B cell (primary cell): ENCODE measurements at places on chromosomes 4 and X. TPM values are rescaled to one million over a fixed set of nuclear protein-coding genes. Genes with fewer than 3 reads are reported as not detected.

Gene AMOT
- 0.91 and 1.2 TPM in 2 replicates for polyA plus RNA-seq

DNA sequence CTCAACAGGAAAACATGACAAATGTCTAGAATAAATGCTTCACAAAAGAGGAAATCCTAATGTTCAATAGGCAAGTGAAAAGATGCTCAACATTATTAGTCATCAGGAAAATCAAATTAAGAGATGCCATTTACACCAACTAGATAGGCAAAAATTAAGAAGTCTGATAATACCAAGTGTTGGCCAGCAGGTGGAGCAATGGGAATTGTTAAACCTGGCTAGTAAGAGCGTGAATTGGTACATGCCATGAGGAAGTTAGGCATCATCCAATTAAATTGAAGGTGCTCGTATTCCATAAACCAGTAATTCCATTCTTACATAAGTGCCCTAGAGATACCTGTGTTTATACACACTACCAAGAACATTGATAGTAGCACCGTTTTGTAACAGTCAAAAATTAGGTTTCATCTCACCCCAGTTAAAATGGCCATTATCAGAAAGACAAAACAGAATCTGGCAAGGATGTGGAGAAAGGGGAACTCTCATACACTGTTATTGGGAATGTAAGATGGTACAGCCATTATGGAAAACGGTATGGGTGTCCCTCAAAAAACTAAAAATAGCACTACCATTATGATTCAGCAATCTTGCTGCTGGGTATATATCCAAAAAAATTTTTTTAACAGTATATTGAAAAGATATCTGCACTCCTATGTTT, 14.0 kb upstream of the ZCCHC18 start:
- no peak overlapping the region for H3K27ac ChIP-seq
- H3K4me1 ChIP-seq, result no peaks in the 10 kb centered on the region
- no peak overlapping the region for H3K4me3 ChIP-seq
- no peaks in the 10 kb centered on the region for H3K36me3 ChIP-seq

- H3K27me3 ChIP-seq, result no peaks in the 10 kb centered on the region
- H3K4me3 ChIP-seq, result no peak overlapping the region
- no peak overlapping the region for H3K27ac ChIP-seq
- no peak for DNase-seq
These were observed 10.1 kb downstream of the SORCS2 start for GRCh38 chr4:7202411-7202810.

GRCh38 chrX:121570072-121570841, 522.8 kb downstream of the GLUD2 start:
- DNase-seq, result no peak
- H3K4me3 ChIP-seq, result no peak overlapping the region
- no peak overlapping the region for H3K27ac ChIP-seq
- H3K36me3 ChIP-seq, result no peaks in the 10 kb centered on the region
- H3K4me1 ChIP-seq, result no peaks in the 10 kb centered on the region
- H3K27me3 ChIP-seq, result no peaks in the 10 kb centered on the region

GRCh38 chr4:89573656-89574055, 263.3 kb downstream of the SNCA start:
- no peak overlapping the region for H3K4me3 ChIP-seq
- H3K27ac ChIP-seq, result no peak overlapping the region
- no peaks in the 10 kb centered on the region for H3K4me1 ChIP-seq
- no peaks in the 10 kb centered on the region for H3K27me3 ChIP-seq

Gene TSPAN5
- polyA plus RNA-seq, result 2.5 and 2.6 TPM in 2 replicates

DNA sequence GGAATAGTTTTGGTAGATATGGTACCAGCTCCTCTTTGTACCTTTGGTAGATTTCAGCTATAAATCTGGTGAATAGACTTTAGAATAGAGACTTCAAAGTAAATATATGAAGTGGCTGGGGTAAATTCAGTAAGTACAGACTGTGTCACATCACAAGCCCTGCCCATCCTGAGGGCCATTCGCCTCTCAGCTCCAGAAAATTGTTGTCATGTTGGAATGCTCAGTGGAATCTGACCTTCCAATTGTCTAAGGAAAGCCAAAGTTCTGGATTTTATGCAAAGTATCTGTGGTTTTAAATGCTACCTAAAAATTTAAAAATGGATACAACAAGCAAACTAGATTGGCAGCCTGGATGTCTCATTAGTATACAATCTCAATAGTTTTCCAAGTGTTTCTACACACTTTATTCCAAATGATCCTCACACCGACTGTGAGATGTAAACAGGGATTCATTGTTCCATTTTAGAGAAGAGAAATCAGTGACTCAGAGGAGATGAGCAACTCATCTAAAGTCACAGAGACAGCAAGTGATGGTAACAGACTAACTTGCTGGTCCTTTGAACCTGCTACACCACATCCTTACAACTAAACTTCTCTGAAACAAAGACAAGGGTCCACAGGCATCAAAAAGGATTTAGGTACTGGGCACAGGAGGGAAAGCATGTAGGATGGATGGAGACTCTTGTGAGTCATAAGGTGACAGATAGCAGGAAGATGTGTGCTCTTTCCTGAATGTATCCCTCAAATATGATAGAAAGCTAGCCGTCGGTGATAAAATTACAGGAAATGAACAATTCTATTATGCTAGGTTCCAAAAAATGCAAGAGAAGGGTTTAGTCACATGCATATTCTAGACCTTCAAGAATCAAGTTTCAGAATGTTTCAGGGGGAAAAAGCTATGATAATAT, 127.3 kb downstream of the ATP10D start:
- H3K4me1 ChIP-seq, result no peaks in the 10 kb centered on the region
- H3K27me3 ChIP-seq, result no peaks in the 10 kb centered on the region
- H3K36me3 ChIP-seq, result no peaks in the 10 kb centered on the region
- no peak overlapping the region for H3K27ac ChIP-seq

GRCh38 chrX:129585691-129586090, 45.6 kb downstream of the OCRL start:
- no peak overlapping the region for H3K27ac ChIP-seq
- H3K4me1 ChIP-seq, result no peaks in the 10 kb centered on the region
- no peak for DNase-seq
- no peaks in the 10 kb centered on the region for H3K36me3 ChIP-seq
- H3K4me3 ChIP-seq, result no peak overlapping the region

- no peaks in the 10 kb centered on the region for H3K36me3 ChIP-seq
- H3K27ac ChIP-seq, result no peak overlapping the region
- DNase-seq, result no peak
- no peak overlapping the region for H3K4me3 ChIP-seq
- H3K27me3 ChIP-seq, result no peaks in the 10 kb centered on the region
These were observed 1.5 kb downstream of the STARD8 start for GRCh38 chrX:68648960-68649359.
